ENCODE measurements at places on chromosomes 6 and 20.

DNA sequence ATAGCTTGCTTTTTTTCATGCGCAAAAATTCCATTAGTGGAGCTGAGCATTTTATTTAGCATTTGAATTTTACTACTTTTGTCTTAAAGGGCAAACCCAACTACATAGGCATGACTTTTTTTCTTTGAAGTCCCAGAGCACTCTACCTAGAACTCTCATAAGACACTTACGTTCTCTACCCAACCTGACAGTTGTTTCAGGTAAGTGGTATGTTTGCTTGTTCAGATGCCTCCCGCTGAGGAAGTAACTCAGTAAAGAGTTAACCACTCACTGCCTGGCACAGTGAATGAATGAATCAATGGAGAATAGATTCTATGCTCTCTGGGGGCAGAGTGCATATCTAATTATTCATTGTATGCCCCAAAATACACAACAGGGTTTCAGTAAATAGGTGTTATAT lies 212.3 kb upstream of the PRDM1 start:
- DNase-seq = no peak

DNA sequence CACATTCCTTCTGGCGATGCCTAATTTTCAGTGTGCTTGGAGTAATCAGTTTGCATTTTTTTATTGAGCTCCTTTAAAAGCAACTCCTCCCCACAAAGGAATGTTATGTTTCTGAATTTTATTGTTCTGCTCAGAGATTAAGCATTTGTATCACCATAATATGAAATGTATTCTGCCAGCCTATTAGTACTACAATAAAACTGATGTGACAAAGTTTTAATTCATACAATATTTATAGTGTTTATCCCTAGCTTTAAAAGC lies 236.9 kb upstream of the ASCC3 start:
- DNase-seq = no peak

GRCh38 chr20:10718661-10719060 lies 44.9 kb upstream of the JAG1 start:
- no peak for DNase-seq

- DNase-seq = no peak
These were observed 198.7 kb downstream of the MOXD1 start for GRCh38 chr6:132202574-132202973.

DNA sequence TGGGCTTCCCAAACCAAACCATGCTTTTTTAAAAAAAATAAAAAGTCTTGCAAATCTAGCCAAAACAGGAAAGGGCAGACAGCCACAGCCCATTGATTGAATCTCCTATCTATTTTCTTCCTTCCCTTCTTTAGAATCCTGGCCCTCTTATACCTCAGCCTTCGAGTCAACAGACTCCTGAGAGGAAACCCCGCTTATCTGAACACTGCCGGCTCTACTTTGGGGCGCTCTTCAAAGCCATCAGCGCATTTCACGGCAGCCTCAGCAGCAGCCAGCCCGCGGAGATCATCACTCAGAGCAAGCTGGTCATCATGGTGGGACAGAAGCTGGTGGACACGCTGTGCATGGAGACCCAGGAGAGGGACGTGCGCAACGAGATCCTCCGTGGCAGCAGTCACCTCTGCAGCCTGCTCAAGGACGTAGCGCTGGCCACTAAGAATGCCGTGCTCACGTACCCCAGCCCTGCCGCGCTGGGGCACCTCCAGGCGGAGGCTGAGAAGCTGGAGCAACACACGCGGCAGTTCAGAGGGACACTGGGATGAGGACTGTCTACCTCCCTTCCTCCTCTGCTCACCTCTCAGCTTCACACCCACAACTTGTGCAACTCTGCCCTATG lies 10.1 kb upstream of the RTF2 start:
- no peak for DNase-seq

DNA sequence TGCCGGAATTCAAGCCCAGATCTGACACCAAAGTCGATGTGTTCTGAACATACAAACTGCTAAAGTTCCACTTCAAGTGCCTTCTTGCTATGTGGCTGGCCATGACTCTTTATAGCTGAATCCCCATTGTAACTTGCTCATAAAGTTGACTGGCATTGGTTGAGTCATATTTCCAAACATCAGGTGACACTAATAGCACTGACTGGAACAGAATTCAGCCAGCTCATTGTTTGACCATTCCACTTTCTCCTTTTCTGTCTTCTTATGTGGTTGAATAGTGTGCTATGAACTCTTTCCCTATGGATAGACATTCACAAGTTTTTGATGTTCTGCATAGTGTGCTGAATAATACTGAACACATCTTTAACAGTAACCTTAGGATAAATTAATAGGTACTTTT lies 266.2 kb upstream of the ZFP64 start:
- DNase-seq = no peak

- no peak for DNase-seq
These were observed 175.8 kb downstream of the ISM1 start for GRCh38 chr20:13396826-13397225.

DNA sequence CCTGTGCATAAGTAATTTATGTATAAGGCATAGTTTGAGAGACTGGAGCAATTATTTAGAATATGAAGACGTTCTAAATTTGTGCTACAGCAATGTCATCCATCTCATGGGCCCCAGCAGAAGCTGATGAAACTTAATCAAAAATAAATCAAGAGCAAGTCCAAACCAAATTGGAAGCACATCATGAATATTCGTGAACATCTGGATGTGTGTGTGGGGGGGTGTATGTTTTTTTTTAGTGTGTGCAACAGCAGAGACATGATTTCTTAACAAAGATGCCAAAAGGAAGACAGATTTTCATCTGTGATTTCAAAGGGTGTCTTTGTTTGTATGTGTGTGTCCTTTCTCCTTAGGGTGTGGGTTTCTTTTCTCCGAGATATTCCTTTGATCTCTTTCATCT lies 58.9 kb downstream of the SASH1 start:
- no peak for DNase-seq

- DNase-seq = no peak
These were observed 7.1 kb upstream of the DDO start for GRCh38 chr6:110422444-110422822.

- DNase-seq = no peak
These were observed 25.5 kb downstream of the ANGPT4 start for GRCh38 chr20:890666-891057.

DNA sequence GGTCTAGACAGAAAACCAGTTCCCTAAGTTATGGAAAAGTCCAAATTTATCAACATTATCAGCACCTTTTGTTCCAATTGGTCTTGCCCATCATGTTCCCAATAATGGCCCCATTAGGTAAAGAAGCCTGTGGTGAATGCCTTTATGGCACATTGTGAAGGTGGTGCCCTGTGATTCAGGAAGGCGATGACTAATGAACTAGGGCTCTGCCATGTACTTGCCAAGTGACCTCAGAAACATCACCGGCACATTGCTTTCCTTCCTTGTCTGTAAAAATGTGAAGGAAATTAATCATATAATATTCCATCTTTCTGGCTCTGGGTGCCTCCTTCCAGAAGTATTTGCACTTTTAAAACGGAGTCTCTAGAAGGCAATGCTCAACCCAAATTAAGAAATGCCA lies 132.3 kb downstream of the UNC5CL start:
- DNase-seq = no peak

DNA sequence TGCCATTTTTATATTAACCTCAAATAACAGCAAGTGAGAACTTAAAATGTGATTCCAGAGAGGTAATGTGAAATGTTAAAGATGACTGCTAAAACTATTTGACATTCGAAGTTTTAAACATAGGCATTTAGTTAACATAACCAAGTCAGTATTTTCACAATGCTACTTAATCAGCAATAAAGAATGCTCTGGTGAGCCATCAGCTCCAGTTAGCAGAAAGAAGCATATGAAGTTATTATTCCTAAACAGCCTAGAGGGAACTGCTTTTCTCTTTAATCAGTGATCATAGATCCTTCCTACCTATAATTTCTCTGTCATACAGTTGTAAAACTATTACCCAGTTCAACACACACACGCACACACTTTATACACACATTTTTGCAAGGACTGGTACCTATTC lies 60.1 kb downstream of the MMS22L start:
- no peak for DNase-seq

GRCh38 chr6:168313431-168314011 lies 6.1 kb downstream of the DACT2 start:
- no peak for DNase-seq

DNA sequence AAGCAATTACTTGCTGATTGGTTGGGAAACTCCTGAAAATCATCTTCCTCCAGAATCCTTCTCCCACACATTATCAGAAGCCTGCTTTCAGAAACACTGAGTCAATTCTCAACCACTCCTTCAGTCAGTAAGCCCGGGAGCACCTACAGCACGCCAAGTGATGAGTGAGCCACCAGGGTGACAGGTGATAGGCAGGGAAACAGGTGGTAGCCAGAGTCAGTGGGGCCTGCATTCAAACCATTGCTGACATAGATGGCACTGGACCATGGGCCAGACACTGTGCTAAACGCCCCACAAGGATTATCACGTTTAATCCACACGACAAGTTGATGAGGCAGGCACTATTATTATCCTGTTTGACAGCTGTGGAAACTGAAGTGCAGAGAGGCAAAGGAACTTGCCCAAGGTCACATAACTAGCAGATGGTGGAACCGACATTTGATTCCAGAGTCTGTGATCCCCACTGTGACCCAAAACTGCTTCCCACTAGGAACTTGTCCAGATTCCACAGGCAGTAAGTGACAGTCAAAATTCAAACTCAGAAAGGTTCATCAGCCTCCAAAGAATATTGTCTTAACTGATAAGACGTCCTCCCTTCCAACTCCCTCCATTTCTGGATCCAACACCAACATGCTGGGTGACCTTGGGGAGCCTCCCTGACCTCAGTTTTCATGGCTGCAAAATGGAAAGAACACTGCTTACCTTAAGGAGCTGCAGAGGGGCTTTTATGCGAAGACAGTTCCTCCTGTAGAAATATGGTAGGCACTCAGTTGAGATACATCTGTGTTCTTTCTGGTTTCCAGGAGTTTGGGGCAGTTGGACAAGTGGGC lies 23.9 kb upstream of the TOP1 start:
- DNase-seq = no peak

DNA sequence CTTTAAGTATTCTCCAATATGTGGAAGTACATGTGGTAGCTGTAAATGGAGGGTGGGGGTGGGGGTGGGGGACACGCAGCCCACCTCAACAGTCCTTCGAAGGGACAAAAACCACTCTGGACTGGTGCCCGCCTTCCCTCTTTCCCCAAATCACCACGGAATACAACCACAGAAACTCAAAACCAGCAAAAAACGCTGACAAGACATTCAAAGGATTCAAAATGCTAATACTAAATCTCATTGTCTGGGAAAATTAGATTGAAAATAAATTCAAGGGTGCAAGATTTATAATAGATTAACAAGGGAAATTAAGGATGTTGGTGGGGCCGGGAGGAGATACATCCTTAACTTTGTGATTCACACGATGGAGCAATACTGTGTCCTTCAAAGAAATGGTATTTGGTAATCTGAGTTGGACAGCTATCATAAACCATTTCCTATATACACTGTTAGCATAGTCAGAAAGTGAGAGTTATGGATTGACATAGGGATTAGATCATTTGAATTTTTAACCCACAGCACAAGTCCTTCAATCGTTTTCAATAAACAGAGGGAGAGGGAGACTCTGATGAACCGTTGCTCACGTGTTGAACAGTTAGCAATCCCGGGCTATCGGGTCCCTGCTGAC lies 766 bp upstream of the TBC1D22B start:
- DNase-seq = no peak

- DNase-seq = no peak
These were observed at the start of gene PHF10 for GRCh38 chr6:169724494-169725124. Gene PHF10 (minus strand): TSS chr6:169724500. CDS start chr6:169723931, 569 bp downstream.

- DNase-seq = no peak
These were observed 215.1 kb downstream of the PHACTR1 start for GRCh38 chr6:12931639-12932038.

- no peak for DNase-seq
These were observed 32.7 kb upstream of the PROKR2 start for GRCh38 chr20:5349448-5349847.

GRCh38 chr20:17844549-17845298 lies 123.9 kb downstream of the SNX5 start:
- DNase-seq = no peak

DNA sequence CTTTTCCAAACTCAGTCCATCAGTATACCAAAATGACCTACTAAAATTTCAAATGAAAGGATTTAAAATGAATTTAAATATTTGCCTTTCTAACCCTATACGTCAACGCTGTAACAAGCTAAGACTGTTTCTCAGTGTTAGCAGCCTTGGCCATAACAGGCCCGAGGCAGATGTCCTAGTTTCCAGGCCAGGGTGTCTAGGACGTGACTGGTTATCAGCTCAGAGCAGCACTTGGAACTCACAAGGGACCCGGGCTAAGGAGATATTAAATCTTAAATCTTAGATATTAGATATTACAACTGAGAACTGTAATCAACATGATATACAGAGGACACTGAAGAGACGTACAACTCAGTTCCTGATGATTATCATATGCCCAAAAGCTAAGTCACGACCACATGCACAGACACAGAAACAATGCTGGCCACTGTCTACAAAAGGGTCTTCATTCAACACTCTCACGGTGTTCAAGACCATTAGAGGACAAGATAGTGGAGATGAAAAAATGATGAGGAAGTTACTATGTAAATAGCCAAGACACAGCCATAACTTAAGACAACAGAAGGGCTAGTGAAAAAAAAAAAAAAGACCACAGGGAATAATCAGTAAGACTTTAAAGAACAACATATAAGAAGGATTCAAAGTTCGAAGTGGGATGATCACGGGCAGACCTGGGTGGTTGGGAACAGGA lies at the start of gene CLDN20:
CLDN20 (plus strand) TSS at position 641 of the 691 bp plus-strand sequence. CDS start 11,707 bp downstream, outside the sequence.
- DNase-seq = no peak
